ENCODE measurements at places on chromosomes 3 and 15.

DNA sequence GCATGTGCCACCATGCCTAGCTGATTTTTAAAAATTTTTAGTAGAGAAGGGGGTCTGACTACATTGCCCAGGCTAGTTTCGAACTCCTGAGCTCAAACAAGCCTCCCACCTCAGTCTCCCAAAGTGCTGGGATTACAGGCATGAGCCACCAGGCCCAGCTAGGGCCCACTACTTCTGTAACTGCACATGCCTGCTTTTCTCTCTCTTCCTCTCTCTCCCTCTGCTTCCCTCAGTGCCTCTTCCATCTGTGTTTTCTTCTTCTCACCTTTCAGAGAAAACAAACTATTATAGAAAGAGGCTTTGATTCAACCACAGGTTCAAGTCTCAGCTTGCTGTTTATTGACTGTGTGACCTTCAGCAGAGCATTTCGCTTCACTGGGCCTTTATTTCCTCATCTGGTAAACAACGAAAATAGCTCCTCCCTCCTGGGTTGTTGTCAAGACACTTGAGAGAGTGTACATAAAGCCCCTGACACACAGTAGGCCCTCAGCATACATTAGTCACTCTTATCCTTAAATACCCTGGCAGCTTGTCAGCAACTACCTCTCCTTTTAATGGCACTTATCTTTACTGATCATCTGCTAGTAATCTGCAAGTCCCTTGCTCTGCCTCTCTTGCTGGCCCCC is 10.2 kb downstream of the TADA3 start:
- DNase-seq, result no peak

- no peak for DNase-seq
Measured at GRCh38 chr15:20294651-20295237, 246.9 kb downstream of the GOLGA6L6 start.

GRCh38 chr15:56919609-56920366 is 1.3 kb downstream of the TCF12 start:
- DNase-seq, result no peak

- no peak for DNase-seq
Measured at GRCh38 chr3:2938711-2939110, 171.5 kb downstream of the IL5RA start.

DNA sequence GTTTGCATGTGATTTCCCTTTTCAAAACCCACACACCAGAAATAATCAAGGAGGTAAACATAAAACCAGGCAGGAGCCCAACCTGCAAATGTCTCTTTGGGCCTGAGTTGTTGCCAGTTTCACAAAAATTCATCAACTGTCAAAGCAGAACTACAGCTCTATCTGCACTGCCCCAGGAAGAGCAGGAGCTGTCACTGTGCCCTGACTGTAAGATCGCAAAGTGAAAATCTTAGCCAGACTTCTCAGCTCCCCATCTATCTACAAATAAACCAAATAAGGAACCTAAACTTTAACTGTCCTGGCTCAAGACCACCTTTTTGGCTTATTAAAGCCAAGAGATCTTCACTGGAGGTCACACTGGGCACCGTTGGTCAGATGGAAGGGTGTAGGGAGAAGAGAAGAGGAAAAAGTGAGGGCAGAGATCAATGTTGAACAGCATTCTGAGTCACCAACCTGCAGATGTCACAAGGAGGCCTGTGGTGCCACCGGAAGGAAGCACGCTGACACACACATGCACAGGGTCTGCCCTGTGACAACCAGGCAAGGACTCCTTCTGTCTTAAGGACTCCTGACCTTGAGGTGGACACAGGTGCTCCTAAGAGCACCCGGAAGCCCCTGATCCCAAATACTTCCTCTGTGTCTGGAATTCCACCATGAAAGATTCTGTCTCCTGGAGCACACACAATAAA is 58.7 kb downstream of the RPN1 start:
- DNase-seq, result no peak

GRCh38 chr3:169613053-169613803 is 50.3 kb downstream of the MECOM start:
- no peak for DNase-seq

DNA sequence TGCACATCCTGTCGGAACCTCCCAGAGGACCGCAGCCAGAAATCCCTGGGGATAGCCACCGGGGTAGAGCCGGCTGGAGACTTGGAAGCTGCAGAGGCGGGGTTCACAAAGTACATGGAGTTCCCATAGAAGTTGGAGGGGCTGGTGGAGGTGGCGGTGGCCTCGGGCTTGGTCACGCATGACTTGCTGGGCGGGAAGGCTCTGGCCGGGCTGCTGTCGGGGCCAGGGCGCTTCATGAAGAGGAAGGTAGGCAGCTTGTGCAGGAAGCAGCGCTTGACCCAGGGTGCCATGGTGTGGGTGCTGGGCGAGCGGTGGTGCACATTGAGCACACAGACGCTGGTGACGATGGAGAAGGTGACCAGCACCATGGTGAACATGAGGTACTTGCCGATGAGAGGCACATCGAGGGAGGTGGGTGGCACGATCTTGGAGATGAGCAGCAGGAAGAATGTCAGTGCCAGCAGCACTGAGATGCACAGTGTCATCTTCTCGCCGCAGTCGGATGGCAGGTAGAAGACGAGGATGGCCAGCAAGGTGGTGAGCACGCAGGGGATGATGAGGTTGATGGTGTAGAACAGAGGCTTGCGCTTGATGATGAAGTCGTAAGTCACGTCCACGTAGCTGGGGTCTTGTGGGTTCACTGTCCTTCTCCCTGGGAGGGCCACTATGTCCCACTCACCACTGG is 8.4 kb upstream of the CHRNA3 start:
- DNase-seq, result no peak

DNA sequence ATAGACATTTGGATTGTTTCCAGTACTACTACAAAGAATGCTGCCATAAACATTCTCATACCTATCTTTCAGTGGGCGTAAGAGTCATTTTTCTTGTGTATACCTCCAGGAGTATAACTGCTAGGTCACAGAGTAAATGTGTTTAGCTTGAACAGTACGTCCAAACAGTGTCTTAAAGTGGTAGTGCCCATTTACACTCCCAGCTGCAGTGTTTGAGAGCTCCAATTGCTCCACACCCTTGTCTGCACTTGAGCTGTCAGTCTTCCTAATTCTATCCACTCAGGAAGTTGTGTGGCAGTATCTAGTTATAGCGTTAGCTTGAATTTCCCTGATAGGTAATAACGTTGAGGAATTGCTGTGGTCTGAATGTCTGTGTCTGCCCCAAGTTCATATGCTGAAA is 404.7 kb upstream of the PPP2R3A start:
- no peak for DNase-seq

GRCh38 chr3:20668411-20668810 is 482.4 kb upstream of the SGO1 start:
- no peak for DNase-seq

- no peak for DNase-seq
Measured at GRCh38 chr3:29854821-29855220, 574.0 kb downstream of the RBMS3 start.

- no peak for DNase-seq
Measured at GRCh38 chr15:47188758-47189507, 528.4 kb upstream of the SEMA6D start.

DNA sequence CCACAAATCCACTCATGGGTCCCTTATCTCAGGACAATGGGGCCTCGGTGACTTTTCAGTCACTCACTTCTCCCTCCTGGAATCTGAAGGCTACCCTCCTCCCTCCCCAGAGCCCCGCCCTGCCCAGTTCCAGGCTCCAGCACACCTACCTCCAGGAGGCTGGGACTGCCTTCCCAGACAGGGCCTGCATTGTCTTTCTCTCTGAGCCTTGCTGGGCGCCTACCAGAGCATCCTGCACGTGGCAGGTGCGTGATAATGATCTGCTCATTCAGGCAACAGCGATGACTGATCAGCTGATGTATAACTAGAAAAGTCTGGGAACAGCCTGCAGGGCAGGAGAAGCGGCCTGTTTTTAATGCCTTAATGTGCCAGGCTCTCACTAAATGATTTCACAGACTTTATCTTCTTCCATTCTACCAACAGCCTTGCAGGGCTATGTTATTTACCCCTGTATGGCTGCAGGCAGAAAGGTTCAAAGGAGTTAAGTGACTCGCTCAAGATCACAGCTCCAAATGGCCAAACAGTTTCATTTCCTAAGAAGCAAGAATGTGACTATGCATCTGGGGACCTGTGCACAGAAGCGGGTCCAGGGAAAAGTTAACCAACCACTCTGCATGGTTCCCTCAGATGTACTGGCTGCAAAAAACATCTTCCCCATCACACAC is 6.3 kb downstream of the ADAMTS17 start:
- no peak for DNase-seq

- no peak for DNase-seq
Measured at GRCh38 chr3:159451482-159451881, 537.2 kb upstream of the IL12A start.

GRCh38 chr15:94047566-94047965 is 183.8 kb upstream of the MCTP2 start:
- no peak for DNase-seq

GRCh38 chr3:167187221-167187620 is 192.9 kb downstream of the ZBBX start:
- no peak for DNase-seq

GRCh38 chr3:162538491-162538890 is 1041.9 kb downstream of the OTOL1 start:
- DNase-seq, result no peak

- DNase-seq, result no peak
Measured at GRCh38 chr3:187085021-187085666, 54.2 kb downstream of the RPL39L start.

DNA sequence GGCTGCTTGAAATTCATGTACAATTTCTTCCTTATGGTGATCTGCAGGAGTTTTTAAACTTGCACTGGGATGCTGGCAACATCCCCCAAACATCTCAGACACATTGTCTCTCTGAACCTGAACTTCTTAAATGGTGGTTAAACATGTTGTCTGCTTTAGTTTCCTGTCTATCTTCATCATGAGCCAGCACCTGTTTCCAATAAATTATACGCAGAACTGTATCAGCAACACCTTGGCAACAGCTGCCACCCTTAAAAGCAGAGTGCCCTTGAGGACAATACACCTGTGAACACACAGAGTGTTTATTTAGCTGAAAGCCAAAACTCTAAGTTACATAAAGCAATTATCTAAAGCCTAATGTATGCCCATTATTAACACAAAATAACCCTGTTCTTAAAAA is 242.9 kb downstream of the WNT5A start:
- DNase-seq, result no peak
